ENCODE measurements at places on chromosomes 3 and 15. TPM values are rescaled to one million over a fixed set of nuclear protein-coding genes. Genes with fewer than 3 reads are reported as not detected.

Gene A4GNT
- not detected for total RNA-seq

Gene LMAN1L
- under 0.01 TPM for total RNA-seq

Gene LNP1
- 2.2 TPM for total RNA-seq

Gene CCR3
- total RNA-seq: not detected

Gene PPM1L
- 4.5 TPM for total RNA-seq

Gene GOLGA8R
- total RNA-seq: 1.3 TPM

Gene SLC22A13
- total RNA-seq: 0.22 TPM

Gene BTBD1
- 147 TPM for total RNA-seq
